ENCODE measurements at places on chromosomes 6 and 20.

GRCh38 chr6:131787766-131788712, 19.8 kb upstream of the ENPP1 start:
- DNase-seq = no peak

DNA sequence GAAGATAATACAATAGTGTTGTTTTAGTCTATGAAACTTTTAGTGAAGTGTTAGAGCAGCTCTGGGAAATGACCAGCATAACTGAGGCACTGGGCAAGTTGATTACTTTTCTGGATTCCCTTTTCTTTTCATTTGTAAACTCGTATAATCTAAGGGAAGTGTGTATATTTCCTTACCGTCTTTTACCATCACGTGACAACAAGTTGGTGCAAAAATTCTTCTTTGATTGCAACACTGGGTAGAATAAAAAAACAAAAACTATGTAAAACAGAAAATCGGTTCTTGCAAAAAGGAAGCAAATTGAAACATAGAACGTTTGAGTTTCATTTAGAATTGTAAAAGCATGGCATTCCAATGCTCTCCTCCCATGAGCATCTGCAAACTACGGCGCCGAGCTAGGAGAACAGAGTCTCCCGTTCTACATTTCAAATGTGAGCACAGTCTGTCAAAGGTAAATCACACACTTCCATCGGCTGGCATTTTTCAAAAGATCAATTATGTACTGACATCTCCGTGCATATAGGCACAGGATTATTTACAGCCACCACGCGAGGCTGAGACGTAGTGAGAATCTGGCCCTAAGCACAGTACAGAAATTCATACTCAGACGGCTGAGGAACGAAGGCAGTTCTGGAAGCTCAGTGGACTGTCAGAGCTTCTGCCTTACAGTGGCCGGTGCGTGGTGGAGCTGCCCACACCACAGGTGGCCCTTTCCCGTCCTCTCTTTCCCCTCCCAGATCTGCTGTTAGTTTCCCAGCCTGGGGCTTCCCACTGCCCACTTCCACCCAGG, 314.0 kb downstream of the BMP7 start:
- DNase-seq = no peak

- no peak for DNase-seq
Measured at GRCh38 chr20:37325206-37325605, 20.7 kb upstream of the SRC start.

- DNase-seq = no peak
Measured at GRCh38 chr20:44336725-44337380, at the start of gene R3HDML. TSS of gene R3HDML (plus strand) at chr20:44337043. CDS start at chr20:44337158, 115 bp downstream.

DNA sequence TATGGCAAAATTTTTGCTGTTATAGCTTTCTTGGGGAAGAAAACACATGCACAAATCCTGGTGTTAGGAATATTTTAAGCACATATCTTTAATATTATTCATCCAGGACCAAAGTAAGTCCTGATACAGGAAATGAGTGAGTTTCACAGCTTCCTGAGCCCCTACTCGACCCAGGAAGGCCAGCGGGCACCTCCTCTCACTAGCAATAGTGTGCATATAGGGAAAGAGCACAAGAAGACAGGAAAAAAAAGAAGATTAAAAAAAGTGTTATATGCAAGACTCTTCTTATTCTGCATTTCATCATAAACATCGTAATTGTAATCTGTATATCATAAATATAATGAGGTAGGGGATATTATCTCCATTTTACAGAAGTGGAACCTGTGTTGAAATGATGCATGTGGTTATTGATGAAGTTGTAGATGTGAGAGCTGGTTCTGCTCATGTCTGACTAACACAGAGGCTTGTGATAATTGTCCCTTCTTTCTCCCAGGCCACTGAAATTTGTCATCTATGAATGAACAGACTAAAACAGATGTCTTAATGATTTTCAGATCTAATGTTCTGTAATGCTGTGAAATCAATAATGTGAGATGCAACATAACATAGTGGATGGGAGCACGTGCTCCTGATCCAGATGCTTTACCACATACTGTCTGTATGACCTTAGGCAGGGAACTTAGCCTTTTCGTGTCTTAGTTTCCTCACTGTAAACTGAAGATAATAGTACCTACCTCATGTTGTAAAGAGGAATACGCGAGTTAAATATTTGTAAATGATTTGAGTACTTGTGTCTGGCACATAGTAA, 101.2 kb downstream of the MYO6 start:
- no peak for DNase-seq

GRCh38 chr20:549722-550496, 6.3 kb upstream of the CSNK2A1 start:
- no peak for DNase-seq

DNA sequence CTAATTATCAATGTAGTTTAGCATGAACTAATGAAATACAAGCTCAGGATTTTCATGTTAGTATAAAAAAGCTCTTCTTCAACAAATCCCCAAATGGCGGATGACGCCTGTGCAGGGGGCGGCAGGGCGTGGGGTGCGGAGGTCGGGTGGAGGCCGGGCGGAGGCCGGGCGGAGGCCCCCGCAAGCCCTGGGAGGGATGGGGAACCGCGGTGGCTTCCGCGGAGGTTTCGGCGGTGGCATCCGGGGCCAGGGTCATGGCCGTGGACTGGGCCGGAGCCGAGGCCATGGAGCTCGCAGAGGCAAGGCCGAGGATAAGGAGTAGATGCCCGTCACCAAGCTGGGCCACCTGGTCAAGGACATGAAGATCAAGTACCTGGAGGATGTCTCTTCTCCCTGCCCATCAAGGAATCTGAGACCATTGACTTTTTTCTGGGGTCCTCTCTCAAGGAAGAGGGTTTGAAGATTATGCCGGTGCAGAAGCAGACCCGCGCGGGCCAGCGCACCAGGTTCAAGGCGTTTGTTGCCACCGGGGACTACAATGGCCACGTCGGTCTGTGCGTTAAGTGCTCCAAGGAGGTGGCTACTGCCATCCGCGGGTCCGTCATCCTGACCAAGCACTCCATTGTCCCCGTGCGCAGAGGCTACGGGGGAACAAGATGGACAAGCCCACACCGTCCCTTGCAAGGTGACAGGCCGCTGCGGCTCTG, 10.4 kb upstream of the EIF2S2 start:
- no peak for DNase-seq

- no peak for DNase-seq
Measured at GRCh38 chr6:3643921-3644738, 107.4 kb downstream of the PXDC1 start.

GRCh38 chr6:74925683-74926082, 280.2 kb downstream of the COL12A1 start:
- peak; percentile 14 for DNase-seq

Data from CD4-positive, alpha-beta T cell treated with Interleukin-4 for 1 hour (primary cell).